ENCODE measurements at places on chromosomes 11 and 22.

DNA sequence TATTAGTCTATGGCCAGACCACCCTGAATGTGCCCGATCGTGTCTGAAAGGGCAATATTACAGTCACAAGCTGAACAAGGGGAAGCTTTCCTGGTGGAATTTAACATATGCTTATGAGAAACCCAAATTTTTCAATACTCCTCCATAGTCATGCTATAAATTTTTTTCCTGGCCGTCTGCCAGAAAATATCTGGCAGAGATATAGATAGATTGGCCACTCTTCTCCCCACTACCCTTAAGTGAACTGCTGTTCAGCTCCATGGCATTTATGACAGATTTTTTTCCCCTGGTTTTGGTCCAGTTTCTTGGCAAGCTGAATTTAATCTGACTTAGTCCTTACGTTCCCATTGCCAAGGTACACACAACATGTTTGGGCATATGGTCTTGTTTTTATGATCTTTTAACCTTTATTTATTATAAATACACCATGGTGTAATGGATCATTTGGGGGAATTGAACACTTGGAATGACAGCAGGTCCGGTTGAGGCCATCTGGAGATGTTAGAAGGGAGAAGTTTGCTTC, 328.5 kb downstream of the CNTN5 start:
- no peak for DNase-seq

DNA sequence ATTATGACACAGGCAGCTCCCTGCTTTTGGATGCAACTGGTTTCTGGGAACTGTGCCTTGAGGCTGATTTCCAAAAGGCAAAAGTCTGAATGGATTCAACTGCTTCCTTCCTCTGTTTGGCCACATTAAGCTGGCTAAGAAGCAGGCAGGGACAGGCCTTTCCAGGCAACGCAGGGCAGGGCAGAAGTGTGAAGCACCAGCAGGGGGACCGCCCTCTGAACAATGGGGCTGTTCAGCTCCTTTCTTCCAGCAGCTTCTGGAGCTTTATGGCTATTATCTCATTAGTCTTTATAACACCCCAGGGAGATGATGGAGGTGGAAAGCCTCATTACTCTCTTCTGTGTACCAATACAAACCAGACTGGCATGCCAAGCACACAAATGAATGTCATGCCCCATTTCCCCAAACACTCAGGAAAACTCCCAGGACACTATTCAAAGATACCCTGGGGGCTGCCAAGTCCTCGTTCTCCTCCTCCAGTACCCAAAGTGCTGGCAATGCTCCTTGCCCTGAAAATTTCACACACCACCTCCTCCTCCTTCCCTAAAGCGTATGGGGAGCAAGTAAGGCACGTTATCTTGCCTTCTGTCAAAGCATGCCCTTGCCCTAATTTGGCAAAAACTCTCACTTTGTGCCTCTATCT, 21.3 kb downstream of the MORC2 start:
- DNase-seq: no peak

DNA sequence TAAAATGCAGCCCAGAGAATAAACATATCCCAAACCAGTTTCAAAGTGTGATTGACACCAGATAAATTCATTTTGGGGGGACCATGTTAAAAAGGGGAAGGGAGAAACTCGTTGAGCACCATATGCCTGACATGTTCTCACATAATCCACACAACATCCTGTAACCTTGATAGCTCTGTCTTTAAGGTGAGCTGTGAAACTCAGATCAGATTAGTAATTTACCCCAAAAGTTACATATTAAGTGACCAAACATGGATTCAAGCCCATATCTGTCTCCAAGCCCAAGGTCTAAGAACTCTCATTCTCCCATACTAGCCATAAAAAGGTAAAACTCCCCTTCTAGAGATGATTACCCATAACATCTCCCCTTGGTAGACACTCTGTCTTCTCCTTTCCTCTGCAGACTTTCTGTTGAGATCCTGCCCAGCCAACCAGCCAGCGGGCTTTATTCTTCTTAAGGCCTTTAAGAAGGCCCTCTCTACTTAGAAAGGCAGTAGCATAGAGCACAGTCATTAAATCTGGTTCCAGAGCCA, 150.7 kb downstream of the CCDC34 start:
- no peak for DNase-seq

GRCh38 chr11:45432100-45432499, 146.0 kb upstream of the SYT13 start:
- DNase-seq: no peak

- DNase-seq: no peak
These were observed 27.4 kb upstream of the PANX2 start for GRCh38 chr22:50143096-50143495.

- DNase-seq: no peak
These were observed 432.2 kb upstream of the NARS2 start for GRCh38 chr11:79006854-79007253.

GRCh38 chr11:18790883-18791206, 753 bp downstream of the PTPN5 start:
- no peak for DNase-seq

DNA sequence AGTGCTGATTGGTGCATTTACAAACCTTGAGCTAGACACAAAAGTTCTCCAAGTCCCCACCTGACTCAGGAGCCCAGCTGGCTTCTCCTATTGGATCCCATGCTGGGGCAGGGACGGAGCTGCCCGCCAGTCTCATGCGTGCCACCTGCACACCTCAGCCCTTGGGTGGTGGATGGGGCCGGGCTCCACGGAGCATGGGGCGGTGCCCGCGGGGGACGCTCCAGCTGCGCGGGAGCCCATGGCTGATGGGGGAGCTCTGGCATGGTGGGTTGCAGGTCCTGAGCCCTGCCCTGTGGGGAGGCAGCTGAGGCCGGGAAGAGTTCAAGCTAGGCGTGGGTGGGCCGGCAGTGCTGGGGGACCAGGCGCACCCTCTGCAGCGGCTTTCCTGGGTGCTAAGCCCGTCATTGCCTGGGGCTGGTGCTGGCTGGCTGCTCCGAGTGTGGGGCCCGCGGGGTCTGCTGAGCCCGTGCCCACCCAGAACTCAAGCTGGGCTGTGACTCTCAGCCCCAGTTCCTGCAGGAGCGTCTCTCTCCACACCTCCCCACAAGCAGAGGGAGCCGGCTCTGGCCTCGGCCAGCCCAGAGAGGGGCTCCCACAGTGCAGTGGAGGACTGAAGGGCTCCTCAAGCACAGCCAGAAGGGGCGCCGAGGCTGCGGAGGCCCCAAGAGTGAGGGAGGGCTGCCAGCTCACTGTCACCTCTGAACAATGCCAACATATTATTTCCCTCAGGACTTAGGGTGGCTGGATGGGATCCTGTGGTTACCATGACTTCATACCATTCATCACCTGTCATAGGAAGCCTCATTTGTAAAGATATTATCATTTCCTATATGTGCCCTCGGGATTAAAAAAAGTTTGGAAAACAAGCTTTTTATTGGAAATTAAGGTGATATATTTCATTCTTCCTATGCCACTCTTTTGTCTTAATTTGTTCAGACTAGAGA, 688.7 kb downstream of the ETS1 start:
- no peak for DNase-seq

DNA sequence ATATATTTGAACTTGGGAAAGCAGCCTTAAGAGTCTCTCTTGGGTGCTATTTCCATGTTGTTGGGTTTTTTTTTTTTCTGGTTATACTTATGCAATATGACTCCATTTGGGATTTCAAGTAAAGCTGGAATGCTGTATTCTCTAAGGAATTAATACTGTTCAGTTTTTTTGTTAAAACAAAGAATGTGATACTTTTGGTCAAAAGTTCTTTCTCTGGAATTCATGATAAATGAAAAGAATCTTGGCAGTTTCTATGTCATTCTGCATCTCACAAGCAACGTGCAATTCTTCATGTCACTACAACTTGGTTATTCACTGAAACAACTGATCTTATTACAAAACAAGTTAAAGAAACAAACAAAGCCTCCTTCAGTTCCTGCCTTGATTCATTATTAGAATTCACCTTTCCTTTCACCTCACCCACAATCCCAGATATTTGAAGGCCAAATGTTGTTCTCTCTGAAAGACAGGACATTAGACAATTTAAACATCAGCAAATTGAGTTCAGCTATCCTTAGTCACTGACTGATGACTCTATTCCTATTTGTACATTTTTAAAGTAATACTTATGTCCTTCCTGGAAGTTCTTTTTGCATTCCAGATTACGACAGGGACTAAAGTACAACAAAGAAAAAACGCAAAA, 176.2 kb downstream of the SBF2 start:
- no peak for DNase-seq

DNA sequence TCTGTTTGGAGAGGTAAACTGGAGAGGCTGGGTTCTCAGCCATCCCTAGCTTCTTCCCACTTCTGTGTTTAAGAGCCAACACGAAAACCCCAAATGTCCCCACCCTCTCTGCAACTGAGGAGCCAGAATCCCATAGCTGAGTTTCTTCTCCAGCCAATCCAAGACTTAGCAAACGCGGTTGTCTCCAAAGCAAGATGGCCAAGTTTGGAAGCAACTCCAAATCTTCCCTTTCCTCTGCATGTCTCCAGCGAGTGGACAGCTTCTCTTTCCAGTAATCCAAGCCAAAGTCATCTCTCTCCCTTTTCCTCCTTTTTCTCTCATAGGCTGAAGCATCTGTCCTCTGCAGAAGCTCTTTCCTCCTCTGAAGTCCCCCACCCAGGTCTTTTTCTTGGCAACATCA, 539.2 kb downstream of the MIAT start:
- DNase-seq: no peak

DNA sequence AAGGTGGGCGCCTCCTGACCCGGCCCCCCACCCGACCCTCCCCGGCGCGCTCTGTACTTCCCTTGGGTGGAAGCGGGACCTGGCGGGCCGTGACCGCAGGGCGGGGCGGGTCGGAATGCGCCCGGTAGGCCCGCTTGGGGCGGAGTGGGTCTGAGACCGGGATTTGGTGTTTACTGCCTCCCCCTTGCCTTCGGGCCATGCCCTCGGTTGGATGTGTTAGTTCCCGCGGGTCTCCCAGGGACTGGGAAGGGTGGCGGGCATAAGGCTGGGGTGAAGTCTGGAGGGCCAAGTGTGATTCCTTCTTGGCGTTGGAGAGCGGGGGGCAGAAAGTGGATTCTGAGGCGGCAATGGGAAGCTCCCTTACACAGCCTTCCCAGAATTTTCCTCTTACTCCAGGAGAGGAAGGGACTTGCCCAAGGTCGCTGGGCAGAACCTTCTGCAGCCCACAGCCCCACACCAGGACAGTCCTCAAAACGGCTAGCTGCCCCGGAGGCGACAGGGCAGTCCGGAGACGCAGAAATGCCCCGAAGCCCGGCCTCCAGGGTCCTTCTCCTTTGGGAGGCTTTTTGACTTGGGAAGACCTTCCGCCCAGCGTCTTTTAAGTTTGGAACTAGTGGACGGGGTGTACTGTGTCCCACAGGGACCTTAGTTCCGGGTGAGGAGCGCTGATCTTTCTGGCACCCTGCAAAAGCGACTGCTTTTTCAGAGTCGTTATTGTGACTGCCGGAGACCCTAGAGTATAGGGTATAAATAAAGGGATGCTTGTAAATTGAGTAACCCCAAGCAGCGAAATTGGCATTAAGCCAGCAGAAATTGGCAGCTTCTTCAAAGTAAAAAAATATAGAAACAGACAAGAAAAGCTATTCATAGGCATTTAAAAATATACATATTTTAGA, 647 bp downstream of the SWAP70 start:
- peak; percentile 59 for DNase-seq

- no peak for DNase-seq
These were observed 21.3 kb upstream of the CWF19L2 start for GRCh38 chr11:107478922-107479321.

- no peak for DNase-seq
These were observed 9.5 kb downstream of the CD81 start for GRCh38 chr11:2386591-2386990.

DNA sequence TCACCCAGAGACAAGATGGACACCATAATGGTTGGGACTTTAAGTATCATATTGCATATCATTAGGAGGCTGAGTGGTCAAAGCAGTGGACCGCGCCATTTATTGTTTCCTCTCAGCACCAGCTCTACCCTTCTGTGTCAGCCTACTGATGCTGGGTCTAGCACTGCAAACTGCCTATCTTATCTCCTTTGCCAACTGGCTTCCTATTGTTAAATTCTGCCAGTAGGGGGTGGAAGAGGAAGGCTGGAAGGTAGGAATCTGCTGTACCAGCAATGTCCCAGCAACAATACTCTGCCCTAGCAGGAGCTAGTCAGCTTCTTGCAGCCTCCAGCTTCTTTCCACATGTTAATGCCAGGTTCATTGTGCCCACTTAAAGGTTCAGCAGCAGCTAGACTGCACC, 367.1 kb upstream of the PDGFD start:
- DNase-seq: peak; percentile 14

GRCh38 chr11:86632499-86633269, 39.7 kb downstream of the ME3 start:
- peak; percentile 84 for DNase-seq

Data from suppressor macrophage treated with lipopolysaccharide for 1 hour (primary cell).